Foreskin keratinocyte (primary cell): ENCODE measurements at places on chromosomes 12 and 14. TPM values are rescaled to one million over a fixed set of nuclear protein-coding genes. Genes with fewer than 3 reads are reported as not detected.
A peak's percentile ranks its signal among the peaks of the same experiment; 100 is the strongest.

GRCh38 chr12:103547376-103547775 is 39.7 kb upstream of the STAB2 start:
- DNase-seq, result no peak

DNA sequence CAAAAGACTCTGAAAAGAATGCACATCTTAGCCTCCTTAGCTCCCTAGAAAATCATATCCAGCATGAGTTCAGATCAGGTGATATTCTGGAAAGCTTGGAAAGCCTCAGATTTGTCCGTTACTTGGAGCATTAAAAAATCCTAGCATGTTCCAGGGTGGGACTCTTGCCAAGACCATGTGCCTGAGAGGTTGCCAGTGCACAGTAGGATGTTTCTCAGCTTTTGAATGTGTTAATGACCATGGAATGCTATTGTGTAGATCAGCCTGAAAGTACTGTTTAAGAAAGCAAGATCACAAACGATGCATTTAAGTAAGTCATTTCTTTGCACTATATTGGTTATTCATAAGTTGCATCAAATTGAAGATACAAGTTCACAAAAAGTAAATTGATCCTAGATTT is 230.5 kb downstream of the ETNK1 start:
- DNase-seq, result no peak

DNA sequence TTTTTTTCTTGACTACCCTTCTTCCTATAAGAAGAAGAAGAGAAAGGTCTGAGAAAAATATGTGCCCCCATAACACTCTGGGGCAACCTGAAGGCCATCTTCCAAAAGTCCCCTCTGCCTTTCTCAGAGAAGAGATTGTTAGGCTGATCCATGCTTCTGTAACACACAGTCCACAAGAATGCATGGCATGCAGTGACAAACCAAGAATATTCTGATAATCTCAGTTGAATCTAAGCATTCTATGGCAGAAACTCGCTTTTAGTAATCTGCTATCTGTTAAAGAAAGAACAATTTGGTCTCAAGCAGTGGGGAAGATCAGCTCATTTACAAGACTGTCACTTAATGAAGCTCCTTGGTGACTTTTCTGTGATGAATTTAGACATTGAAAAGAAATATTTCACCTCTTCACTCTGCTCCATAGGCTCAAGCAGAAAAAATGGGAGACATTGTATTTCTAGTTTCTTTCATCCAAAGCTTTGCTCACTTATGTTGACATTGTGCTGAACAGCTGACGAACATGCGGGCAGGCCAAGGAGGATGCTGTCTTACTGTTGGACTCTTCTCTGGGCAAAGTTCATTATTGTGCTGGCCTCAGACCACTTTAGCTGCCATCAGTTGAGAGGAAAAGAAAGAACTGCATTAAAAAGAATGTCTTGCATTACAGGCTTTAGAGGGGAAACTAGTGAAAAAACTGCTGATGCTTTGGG is 957.1 kb downstream of the DIO2 start:
- DNase-seq, result peak; percentile 30

GRCh38 chr12:51755251-51755650 is 93.3 kb downstream of the FIGNL2 start:
- DNase-seq, result no peak

- DNase-seq, result peak; percentile 66
These were observed 8.7 kb downstream of the SYNE3 start for GRCh38 chr14:95507701-95508103.

DNA sequence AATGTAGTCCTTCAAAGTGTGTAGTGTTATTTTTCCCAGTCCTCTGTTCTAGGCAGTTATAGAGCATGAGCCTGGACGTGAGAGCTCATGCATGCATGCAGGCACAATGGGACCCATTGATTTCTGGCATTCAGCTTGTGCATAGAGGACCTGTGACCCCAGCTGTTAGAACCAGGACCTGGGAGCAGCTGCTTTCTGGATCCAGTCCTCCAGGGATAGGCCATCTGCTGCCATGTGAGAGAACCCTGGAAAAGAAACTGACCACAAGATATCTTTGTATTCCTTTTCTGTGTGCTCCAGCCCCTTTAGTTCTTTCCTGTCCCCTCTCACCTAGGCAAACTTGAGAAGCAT is 76.9 kb downstream of the SUSD6 start:
- no peak for DNase-seq

Gene LRRC10
- not detected in 2 replicates for total RNA-seq

Gene CFAP73
- not detected in 2 replicates for total RNA-seq

Gene PTHLH
- 301 and 338 TPM in 2 replicates for total RNA-seq
